ENCODE measurements at places on chromosomes 7 and 10. TPM values are rescaled to one million over a fixed set of nuclear protein-coding genes. Genes with fewer than 3 reads are reported as not detected.

The STARD3NL gene
- total RNA-seq: 17.4 TPM

The ADD3 gene
- 85.8 TPM for total RNA-seq

DNA sequence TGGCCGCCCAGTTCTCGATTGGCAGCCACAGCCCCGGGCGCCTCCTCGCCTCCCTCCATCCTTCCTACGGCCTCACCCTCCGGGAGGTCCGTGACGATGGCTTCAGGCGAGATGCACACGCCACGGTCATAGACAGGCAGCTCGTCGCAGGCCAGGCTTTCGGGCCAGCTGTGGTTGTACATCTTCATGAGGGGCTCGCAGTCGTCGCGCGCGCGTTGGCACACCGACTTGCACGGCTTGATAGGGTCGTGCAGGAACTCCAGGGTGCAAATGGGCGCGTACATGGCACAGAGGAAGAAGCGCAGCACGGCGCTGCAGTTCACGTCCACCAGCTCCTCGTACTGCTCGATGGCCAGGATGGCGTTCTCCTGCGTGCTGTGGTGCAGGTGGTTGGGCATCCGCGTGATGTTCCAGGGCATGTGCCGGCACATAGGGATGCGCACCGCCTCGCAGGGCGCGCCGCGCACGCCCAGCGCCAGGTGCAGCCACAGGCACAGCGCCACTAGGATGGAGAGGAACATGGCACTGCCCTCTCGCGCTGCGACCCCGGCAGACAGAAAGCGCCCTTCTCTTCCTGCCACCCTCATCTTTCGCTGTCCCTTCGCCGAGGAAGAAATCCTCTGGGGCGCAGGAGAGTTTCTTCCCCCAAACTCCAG, 472 bp downstream of the SFRP4 start:
- no peak overlapping the region for H3K27ac ChIP-seq
- peaks cover 29% of the 10 kb centered on the region for H3K4me1 ChIP-seq
- no peak overlapping the region for H3K4me3 ChIP-seq
- H3K27me3 ChIP-seq: peaks cover 48% of the 10 kb centered on the region
- DNase-seq: no peak

- H3K4me3 ChIP-seq: no peak overlapping the region
- peaks cover 21% of the 10 kb centered on the region for H3K27me3 ChIP-seq
- H3K27ac ChIP-seq: no peak overlapping the region
- no peaks in the 10 kb centered on the region for H3K4me1 ChIP-seq
These were observed 26.5 kb downstream of the CDH23 start for GRCh38 chr10:71423250-71423649.

GRCh38 chr10:70887804-70888800, at the start of gene PCBD1:
Gene PCBD1 (minus strand): TSS chr10:70888565. CDS start chr10:70888533, 32 bp downstream.
- peak within 1 kb of the TSS; percentile 76 for H3K27ac ChIP-seq
- no peaks in the 10 kb centered on the region for H3K27me3 ChIP-seq

DNA sequence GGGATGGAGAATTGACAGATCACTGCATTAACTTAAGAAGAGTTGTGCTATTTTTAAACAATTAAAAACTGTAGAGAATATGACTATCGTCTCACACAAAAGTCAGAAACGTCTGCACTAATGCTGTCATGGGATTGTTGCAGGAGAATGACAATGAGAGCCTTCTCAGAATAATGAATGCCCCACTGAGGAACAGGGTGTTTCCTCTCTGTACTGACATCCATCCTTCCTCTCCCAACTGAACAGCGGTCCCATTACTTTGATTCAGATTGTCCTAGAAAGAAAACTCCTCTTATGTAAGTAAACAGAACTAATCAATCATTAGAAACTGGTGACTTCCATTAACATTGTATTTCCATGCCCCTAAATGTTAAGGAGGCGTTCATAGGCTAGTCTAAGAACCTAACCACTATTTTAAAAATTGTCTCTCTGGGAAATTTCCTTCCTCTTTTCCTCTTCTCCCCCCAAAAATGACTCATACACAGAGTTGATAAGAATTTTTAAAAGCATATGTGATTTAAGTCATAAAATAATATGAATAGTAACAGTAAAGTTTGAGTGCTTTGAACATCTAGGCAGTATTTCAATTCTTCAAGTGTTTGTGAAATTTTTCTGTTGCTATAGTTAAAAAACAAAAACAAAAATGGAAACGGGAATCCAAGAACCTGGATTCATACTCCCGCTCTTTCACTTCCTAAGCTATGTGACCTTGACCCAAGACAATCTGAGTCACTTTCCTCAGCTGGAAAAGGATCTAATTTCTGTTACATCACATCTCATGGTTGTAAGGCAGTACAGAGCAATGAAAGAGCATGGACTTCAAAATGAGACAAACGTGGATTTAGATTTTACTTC, 12.7 kb upstream of the MACC1 start:
- H3K36me3 ChIP-seq: no peaks in the 10 kb centered on the region
- peaks cover 19% of the 10 kb centered on the region for H3K4me1 ChIP-seq
- H3K27me3 ChIP-seq: no peaks in the 10 kb centered on the region
- no peak overlapping the region for H3K4me3 ChIP-seq
- H3K27ac ChIP-seq: no peak overlapping the region
